Activated CD4-positive, alpha-beta T cell treated with anti-CD3 and anti-CD28 coated beads, Interleukin-10, Interleukin-2, amounts not matched to agents 100 ng/mL and 50 ng/mL, durations not matched to agents 16 hours and 8 hours (primary cell): ENCODE measurements at places on chromosomes 5 and 9.

DNA sequence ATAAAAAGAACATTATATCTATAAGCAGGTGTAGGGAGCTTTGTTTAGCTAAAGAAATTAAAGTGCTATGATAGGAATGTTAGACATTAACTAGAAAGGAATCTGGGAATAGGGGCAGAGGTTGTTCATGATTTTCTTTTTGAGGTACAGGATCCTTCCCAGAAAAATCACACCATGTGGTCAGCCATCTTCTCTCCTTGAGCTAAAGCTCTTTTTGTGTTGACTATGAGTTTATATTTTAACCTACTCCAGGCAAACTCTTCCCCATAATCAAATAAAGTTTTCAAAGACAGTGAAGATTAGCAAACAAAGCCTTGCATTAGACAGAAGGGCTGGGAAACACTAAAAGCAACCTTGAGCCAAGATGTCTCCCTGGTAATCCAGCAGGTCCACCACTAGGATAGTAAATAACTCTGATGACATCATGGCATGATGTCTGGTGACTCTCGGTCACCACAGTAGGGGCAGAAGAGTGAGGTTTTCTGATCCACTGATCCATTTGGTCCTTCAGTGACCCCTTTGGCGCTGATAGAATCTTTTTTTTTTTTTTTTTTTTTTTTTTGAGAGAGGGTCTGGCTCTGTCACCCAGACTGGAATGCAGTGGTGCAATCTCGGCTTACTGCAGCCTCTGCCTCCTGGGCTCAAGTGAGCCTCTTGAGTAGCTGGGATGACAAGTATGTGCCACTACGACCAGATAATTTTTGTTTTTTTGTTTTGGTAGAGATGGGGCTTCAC lies 30.6 kb upstream of the IL6ST start:
- no peak for DNase-seq

- no peak for DNase-seq
Measured at GRCh38 chr9:125343518-125344275, 82.1 kb downstream of the GAPVD1 start.

- no peak for DNase-seq
Measured at GRCh38 chr5:12805165-12805698, 901.0 kb upstream of the CTNND2 start.

DNA sequence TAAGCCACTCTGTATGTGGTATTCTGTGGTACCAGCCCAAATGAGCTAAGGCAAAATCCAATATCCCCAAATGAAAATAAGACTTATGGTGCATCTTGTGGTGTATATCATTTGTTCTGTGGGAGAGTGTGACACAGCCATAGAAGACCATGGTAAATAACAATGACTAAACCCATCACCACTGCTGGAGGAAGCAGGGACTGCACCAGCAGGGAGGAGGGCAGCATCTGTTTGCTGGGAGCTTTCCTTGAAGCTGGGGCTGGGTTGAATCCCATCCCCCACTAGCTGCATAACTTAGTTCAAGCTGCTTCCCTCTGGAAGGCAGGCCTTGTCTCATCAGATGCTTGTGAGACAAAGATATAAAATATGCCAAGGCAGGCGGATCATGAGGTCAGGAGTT lies 14.2 kb downstream of the GADD45G start:
- DNase-seq = no peak

DNA sequence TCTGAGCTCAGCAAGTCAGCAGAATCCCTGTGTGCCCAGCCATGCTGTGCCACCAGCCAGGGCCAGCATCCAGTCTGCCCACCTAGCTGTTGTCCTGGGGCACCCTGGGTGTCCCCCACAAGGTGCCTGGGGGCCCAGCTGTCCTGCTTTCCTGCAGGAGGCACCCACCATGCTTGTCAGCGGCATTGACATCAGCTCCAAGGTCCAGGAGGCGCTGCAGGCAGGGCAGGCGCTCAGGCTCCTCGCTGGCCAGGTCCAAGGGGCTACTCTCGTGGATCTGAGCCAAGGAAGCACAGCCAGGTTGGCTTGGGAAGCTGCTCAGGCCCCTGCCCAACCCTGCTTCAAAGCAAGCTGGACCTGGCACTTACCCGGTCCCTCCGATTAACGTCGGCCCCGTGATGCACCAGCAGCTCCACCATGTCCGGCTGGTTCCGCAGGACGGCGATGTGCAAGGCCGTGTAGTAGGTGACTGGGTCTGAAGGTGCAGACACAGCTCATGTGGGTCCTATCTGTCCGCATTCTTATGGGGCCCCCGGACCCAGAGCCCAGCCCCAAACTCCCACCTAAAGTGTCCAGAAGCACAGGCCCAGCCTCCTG lies 2.8 kb downstream of the ASB6 start:
- no peak for DNase-seq

- DNase-seq = no peak
Measured at GRCh38 chr5:6181871-6182270, 196.5 kb downstream of the MED10 start.

- DNase-seq = no peak
Measured at GRCh38 chr5:173315495-173316338, 12.5 kb downstream of the STC2 start.

- DNase-seq = no peak
Measured at GRCh38 chr9:116094846-116095245, 58.7 kb upstream of the PAPPA start.

DNA sequence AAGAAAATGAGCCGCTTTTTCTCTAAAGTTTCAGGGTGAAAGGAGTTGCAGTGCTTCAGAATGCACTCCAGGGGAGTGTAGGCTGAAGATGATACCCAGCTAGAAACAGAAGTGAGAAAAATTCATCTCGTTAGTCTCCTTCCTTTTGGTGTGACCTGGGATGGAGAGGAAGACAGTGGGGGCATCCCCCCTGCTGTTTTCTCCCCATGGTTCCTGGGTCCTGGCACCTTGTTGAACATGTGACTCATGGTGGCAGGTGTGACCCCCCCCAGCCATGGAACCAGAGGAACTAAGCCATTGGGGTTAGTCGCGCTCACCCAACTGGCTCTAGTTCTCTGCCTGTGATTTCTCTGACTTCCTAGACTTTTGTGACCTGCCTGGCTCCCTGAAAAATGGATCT lies 424.6 kb downstream of the CSNK1G3 start:
- no peak for DNase-seq

DNA sequence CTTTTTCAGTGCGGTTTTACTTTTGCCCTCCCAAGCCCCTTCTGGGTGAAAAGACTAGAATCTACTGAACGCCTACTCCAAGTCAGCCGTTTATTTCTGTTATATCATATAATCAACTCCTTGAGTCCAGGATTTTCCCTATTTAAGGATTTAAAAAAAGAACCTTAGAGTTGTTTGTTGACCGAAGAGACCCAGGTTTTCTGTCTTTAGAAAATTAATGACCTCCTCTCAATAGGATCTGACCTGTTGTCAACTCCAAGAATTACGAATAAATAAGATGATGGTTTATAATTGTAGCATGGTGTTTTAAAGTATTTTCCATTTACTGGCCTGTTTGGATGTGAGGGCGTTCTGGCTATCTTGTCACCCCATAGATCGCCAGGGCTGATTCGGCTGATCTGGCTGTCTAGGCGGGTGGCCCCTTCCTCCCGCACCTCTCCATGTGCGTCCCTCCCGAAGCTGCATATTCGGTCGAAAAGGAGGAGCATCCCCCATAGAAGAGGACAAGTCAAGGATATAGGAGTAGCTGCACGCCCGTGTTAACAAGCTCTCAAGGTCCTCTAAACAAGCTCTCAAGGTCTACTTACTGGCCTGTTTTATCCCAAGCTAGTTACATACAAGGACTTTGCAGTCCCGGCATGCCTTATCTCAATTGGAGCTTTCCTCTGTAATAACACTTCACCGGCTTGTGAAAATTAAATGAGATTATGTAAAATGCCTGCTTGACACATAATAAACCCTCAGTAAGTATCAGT lies 1.1 kb upstream of the UBAP2 start:
- no peak for DNase-seq

DNA sequence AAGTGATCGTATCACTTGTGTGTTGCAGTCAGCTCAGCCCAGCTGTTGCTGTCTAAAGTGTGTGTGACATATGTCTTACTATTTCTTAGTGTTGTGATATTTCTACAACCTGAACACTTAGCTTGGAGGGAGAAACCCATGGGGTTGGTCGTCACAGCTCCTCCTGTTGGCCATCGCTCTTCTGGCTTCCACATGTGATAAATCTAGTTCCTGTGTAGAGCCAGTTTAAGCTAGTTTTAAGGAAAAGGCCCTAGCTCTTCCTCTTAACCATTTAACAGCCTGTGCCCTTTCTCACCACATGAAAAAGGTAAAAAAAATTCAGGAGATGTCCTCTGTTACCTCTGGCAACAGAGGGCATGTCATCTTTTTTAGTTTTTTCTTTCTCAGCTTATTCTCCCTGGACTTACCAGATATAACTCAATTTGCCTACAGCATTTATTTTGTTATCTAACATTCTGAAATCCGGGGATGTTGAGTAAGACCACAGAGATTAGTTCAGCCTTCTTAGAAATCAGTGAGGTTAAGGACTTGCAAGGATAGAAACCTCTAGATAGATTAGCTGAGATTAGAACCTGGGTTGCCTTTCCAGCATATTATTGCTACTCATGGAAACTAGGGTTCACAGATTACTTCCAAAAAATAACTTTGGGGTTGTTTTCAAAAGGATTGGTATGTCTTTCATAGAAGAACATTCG lies 100.4 kb downstream of the GAPVD1 start:
- DNase-seq = peak; percentile 16

DNA sequence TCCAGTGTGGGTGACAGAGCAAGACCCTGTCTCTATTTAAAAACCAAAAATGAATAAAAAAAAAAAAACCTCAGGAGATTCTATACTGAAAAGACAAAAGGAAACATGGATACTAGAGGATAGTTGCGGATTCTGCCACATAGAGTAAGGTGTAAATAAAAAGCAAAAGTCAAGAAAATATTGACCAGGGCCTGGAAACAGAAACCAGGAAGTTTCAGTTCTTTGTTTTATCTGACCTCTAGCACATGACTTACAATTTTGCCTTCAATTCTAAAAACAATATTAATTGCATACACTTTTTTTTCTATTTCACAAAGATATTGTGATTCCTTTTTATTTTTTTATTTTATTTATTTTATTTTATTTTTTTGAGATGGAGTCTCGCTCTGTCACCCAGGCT lies 96.2 kb upstream of the NMUR2 start:
- no peak for DNase-seq

DNA sequence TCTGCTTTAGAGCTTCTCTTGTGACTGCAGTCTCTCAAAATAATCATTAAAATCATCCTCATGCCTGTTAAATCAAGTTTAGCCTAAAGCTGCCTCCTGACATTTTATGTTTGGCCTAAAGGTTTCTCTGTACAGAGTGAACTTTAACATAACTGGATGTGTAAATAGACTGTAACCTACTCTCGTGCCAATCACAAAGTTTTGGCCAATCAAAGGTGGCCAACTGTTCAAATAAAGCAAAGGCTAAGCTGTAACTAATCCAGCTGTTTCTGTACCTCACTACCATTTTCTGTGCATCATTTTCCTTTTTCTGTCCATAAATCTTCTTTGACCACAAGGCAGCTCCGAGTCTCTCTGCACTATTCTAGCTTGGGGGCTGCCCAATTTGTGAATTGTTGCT lies 86.2 kb downstream of the GCNT1 start:
- DNase-seq = no peak

GRCh38 chr5:167644619-167645018 lies 646.8 kb upstream of the WWC1 start:
- DNase-seq = no peak

- DNase-seq = no peak
Measured at GRCh38 chr5:166262395-166262794, 2029.0 kb upstream of the WWC1 start.

DNA sequence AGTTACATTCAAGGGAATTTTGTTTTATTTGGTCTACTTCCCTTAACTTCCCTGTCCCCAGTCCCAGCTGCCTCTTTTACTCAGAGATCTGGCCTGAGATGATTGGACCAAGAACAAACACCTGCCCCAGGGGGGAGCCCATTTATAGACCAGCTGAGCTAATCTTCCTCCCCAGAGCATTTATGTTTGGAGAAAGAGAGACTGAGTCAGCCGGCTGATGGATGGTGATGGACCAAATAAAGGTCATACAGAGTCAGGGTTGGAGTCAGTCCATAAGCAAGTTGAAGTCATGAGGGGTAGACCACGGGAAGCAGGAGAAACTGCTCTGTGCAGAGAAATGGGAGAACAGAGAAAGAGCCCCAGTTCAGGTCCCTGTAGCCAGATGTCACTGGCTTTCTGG lies 77.7 kb downstream of the TMEM174 start:
- DNase-seq = no peak

DNA sequence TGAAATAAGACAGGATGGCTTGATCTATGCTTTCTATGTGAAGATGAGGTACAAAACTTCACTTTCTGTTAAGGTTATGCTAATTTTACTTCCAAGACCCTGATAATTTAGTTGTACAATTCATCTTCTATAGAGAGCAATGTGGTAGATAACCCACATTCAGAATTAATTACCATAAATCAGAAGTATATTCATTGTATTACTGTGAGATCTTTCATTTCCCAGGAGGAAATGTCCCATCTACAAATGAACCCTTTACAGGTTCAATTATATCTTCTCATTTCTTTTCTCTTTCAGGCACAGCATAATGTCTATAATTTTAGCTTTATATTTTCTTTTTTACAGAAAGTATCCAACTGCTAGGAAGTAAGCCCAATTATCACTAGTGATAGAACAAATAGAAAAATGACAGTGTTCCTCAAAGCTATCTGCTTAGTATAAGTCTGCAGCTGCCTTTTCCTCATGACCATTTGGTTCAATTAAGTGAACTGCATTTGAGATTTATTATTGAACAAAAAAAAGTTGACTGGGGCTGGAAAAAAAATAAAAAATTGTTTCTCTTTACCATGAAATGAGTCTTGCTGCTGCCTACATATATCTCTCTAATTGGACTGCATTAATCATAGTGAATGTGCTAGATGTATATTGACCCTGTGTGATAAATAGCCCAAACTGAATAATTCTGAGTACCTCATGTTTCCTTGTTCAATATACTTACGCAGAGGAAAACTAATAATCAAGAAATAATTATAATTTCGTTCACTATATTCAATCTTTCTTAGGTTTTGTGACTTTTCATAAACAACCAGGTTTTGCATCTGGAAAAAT lies 1329.4 kb downstream of the PTPRD start:
- DNase-seq = no peak

GRCh38 chr5:168481330-168481788 lies 4.9 kb upstream of the RARS1 start:
- DNase-seq = peak; percentile 34

DNA sequence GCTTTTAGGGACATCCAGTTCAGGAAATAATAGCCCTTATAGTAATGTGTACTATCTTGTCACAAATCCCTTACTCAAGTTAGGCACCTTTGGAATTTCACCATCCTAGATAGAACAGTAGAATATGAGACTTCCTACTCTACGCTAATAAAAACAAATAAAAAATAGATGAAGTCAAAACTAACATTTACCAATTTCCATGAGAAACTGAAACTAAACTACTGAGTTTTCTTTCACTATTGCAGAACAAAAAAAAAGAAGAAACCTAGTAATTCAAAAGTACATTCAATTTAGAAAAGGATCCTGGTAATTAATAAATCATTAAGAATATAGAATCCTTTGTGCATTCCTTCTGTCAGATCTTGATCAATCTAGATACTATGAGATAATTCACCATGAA lies 14.0 kb downstream of the STARD4 start:
- no peak for DNase-seq

- no peak for DNase-seq
Measured at GRCh38 chr9:133514460-133515239, 10.1 kb downstream of the MYMK start.
